Muscle of back (tissue), 13 donors: ENCODE measurements at places on chromosomes 5 and 9.

GRCh38 chr5:115271295-115272050 lies 8.8 kb upstream of the PGGT1B start:
- no peak for DNase-seq

DNA sequence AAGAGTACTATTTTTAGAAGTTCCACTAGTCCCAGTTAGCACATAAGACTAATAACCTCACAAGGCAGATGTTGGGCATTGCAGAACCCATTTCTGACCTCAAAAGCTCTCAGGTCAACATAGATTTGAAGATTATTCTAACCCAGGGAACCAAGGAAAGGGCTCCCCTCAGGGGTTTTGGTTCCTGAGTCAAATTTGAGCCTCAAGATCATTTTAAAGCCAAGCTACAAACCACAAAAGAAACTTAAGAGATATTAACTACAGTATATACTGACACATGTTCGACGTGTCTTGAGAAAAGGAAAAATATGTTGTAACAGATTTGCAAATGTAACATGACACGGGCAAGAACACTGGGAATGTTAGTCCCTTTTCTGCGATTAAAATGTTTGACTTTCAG lies 88.6 kb downstream of the GNAQ start:
- no peak for DNase-seq

DNA sequence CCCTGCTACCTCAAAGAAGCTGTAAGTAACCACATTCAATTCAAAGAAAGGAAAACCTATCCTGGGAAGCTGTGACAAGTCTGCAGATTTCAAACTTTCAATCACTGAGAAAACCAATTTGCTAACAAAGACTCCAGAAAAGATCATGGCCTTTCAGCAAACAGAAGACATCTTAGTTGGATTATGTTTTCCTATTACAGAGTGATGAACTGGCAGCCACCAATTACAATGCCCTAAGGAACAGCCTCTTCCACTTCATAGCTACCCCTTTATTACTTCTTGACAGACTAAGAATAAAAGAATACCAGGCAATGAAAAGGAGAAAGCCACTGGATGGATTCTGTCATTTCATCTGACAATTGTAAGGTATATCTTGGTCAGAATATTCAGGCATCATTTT lies 128.2 kb upstream of the RASEF start:
- DNase-seq = no peak

DNA sequence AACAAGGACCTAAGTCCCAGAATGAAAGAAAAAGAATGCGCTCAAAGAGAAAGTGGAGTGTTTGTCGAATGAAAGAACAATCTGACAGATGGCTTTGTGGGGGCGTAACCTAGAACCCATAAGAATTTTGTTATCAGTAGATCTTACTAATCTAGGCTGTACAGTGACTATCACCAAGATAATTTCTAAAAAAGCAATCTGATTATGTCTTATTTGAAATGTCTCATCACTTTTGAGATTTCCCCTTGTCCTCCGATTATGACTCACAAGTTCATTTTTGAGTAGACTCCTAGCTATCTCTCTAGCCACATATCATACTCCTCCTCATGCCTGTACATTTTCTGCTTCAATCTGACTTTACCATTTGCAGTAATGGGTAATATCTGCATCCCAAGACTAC lies 135.6 kb upstream of the SMARCA2 start:
- DNase-seq = no peak

DNA sequence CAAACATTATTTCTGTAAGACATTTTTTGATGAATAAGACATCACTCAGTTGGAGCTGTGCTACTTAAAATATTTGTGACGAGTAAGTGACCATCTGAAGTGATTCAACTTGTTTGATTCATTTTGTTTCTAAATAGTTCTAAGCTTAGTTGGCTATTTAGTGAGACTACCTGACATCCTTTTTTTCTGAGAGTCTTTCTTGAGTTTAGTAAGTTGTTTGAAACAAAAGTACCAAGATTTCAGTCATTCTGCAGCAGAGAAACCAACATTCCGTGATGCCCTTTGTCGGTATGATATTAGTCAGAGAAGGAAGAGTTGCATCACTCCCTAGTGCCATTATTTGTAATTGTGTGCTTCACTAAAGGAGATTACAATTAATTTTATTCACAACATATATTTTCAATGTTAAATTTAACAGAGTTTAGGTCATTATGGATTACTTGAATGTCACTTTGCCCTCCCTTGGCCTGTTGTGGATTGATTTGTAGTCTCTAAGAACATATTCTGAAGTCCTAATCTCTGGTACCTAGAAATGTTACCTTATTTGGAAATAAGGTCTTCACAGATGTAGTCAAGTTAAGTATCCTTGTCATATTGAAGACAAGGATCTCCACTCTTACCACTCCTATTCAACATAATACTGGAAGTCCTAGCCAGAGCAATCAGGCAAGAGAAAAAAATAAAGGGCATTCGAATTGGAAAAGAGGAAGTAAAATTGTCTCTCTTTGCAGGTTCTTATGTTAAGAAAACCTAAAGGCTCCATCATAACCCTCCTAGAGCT lies 212.2 kb downstream of the PCSK1 start:
- DNase-seq = peak; percentile 66

- DNase-seq = no peak
These were observed 152.8 kb upstream of the IER5L start for GRCh38 chr9:129330711-129331492.

- no peak for DNase-seq
These were observed 215.7 kb upstream of the S1PR3 start for GRCh38 chr9:88775559-88775958.

DNA sequence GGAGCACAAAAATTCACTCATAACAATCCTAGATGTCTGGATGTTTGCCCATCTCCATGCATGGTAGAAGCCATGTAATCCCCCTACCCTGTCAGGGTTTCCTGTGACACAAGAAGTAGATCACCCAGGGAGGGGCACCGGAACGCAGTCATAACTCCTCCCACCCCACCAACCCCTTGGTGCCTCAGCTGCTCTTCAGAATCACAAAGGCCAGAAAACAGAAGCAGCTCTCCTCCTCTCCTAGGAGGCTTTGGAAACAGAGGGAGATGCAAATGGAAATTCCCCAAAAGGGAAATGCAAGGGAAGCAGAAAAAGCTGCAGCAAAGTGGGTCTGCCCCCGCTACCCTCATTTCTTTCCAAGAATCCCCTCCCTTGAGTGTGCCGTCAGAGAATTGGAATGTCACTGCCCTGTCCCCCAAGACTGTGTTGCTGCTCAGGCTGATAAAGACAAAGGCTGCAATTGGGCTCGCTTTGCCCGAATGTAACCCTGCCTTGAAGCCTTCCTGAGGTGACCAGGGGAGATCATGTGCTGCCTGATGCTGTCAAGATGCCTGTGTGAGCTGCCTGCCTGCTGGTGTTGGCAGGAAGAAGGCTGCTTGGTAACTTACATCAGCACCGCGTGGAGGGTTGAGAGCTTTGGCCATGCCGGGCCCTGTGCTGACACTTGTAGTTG lies 65.5 kb upstream of the ABCA1 start:
- DNase-seq = peak; percentile 63

- DNase-seq = peak; percentile 55
These were observed 37.2 kb downstream of the FAM240B start for GRCh38 chr9:38682713-38683112.

- no peak for DNase-seq
These were observed 510.1 kb upstream of the ADAMTS16 start for GRCh38 chr5:4630031-4630430.

DNA sequence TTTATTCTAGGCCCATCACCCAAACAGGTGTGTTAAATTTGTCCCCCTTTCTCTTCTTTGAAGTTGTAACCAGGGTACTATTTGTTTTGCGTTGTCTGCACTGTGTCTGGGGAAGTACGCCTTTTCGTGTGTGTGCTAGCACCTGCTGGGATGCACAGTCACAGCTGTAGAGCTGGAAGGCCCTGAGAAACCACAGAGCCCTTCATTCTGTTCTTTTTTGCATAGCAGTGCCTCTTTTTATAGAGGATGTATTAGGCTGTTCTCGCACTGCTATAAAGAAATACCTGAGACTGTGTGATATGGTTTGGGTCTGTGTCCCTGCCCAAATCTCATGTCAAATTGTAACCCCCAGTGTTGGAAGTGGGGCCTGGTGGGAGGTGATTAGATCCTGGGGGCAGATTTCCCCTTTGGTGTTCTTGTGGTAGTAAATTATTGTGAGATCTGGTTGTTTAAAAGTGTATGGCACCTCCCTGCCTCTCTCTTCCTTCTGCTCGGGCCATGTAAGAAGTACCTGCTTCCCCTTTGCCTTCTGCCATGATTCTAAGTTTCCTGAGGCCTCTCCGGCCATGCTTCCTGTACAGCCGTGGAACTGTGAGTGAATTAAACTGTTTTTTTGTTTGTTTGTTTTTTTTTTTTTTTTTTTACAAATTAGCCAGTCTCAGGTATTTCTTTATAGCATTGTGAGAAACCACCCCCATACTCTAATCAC lies 14.0 kb downstream of the SEC61B start:
- no peak for DNase-seq

GRCh38 chr5:75412111-75412990 lies 75.3 kb downstream of the HMGCR start:
- DNase-seq = no peak
